GM18507 (cell line): ENCODE measurements at places on chromosomes 5 and 9.

DNA sequence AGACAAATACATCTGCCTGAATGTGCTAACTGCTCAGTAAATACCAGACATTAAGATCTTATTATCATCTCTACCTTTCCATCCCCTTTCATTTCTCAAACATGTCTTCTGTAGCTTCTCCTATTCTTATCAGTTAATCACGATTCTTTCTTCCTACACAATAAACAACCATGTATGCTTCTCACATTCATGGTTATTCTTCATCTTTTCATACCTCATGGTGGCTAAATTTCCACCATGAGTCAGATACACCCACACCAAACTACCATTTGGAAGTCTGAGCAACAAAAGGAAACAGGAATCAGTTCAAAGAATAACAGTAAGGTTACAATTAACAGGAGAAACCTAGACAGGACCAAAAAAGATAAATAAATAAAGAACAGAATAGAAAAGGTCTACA lies 7.7 kb downstream of the ZNF622 start:
- DNase-seq: no peak

- no peak for DNase-seq
These were observed 86.9 kb downstream of the NUDT12 start for GRCh38 chr5:103475629-103476240.

GRCh38 chr5:39427229-39427628 lies 2.4 kb upstream of the DAB2 start:
- DNase-seq: no peak

- no peak for DNase-seq
These were observed 23.9 kb upstream of the MYOT start for GRCh38 chr5:137843676-137844299.

DNA sequence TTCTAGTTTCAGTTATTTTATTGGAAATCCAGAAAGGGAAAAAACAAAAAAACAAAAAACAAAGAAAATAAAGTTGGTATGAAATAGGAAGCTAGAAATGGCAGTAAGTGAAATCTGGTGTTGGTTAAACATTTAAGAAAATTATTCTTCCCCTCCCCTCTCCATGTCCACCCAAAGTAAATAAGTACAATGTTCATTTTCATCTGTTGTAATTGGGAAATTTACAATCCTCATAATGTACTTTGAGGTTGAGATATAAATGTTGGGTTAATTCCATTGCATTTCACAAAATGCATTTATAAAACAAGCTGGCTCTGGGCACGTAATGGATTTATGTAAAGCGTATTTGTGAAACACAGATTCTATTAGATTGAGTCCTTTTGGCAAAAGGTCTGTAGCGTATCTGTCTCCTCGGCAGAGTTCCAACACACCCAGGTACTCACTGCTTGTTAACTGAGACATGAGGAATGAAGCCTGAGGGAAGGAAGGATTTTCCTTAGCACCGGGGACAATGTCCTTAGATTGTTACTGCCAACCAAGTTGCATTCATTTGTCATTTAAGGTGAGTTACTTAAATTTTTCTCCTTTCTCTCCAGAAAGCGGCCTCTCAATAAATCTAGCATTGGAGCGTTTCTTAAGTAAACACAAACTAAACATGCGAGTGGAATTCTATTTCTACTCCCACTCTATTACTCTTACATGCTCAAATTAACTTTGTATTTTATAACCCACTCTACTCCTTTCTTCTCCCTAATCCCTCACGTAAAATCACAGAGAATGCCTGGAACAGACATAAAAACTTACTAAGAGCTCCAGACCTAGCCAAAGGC lies 912.3 kb upstream of the WWC1 start:
- no peak for DNase-seq

- no peak for DNase-seq
These were observed 5.7 kb downstream of the MEGF10 start for GRCh38 chr5:127296321-127296720.

GRCh38 chr5:148993283-148993936 lies 69.5 kb downstream of the SH3TC2 start:
- no peak for DNase-seq

DNA sequence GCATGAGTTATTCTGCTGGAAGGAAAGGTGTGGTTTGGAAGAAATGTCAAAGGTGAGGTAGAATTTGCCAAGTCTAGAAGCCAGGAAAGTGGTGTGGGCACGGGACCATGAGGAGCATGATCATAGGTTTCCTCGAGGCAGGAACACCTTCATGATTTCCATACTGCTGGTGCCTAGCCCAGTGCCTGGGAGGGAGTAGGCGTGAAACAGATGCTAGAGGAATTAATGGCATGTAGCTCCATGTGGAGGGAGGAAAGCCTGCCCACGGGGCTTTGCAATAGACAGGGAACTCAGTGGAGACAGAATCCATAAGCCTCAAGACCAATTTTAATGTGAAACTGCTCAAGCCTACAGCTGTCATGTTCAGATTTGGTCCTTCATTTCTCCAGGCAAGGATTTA lies 35.1 kb downstream of the TTLL11 start:
- DNase-seq: no peak

- no peak for DNase-seq
These were observed 248.1 kb downstream of the PDE4D start for GRCh38 chr5:59645380-59645779.

DNA sequence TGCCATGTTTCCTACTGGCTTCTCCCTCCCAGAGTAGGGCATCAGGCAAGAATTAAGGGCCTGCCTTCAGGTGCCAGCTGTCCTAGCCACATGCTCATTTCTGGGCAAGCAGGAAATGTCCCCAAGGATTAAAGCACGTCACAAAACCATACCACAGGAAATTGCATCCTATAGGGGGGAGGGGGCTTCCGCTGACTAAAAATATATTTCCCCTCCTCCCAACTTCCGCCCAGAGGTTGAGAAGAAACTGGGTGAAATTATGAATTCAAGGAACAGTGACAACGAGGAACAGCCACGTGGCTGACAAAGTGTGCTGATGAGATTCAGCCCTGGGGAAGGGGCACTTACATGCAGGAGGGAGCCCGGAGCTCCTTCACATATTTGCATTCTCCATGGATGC lies 4.1 kb downstream of the HBEGF start:
- DNase-seq: peak; percentile 25

- no peak for DNase-seq
These were observed 30.4 kb downstream of the MTREX start for GRCh38 chr5:55338092-55338613.

DNA sequence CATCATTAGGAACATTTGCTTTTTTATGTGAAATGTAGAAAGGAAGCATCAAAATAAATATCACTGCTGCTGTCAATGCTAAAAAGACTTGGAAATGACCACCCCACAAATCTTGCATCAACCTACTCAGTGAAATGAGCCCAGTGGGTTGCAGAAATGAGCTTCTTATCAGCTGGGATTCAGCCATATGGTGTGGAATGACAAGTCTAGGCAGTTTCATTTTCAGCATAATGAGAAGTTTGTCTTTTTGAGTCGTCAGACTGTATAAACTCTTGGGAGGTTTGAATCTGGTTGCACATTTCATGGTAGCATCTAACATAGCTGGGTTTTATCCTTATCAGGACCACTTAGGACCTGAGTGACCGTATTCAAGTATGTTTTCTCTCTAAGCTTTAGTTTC lies 251.1 kb upstream of the PPP1R2B start:
- no peak for DNase-seq

DNA sequence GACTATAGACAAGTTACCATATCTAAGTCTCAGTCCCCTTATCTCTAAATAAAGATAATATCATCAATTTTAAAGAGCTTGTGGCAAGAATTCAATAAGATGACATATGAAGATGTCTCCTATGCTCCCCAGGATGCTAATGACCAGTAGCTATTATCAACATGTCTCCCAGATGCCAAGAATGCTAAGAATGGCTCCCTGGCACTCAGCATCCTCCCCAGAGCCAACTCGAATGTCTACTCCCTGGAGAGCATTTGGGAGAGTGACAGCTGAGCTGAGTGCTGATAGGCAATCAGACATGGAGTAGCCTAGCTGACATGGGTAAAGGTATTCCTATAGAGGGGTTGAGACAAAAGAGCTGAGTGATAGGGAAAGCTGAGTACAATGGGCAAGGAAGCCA lies 15.9 kb downstream of the P4HA2 start:
- no peak for DNase-seq

- no peak for DNase-seq
These were observed 826 bp downstream of the GPRIN1 start for GRCh38 chr5:176608937-176609723.

DNA sequence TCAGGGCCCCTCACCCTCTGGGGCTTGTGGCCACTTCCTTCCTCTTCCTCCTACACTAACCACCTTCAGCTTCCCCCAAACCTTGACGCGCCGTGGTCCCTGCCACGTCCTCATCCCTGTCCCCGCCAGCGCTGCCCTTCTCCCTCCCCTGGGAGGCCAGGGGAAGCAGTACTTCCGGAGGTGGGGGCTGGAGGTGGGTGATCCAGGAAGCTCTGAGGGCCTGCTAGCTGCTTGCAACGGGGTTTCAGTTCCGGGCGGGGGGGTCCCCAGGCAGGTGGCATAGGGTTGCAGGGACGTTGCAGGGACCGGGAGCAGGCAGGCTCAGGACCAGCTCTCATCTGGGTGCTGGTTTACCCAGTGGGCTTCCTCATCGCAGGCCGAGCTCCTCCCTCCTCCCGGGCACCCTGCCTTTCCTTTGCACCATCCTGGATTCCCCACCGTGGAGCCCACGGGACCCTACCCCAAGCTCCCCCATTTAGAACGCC lies 70.0 kb downstream of the RXRA start:
- peak; percentile 54 for DNase-seq

DNA sequence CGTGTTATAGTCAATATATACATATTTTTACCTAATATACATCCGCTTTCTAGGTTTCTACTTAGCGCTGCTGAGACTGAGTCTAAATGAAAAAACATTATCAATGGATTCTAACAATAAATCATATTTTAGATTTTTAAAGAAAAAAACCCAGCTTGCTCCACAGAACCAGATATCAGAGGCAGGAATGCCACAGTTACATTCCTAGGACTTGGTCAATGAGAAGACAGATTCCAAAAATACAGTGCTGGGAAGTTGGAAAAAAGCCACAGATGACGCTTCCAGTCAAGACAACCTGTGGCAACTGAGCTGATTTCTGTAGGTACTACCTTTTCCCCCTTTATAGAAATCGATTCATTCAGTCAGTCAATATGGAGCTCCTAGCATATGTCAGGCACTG lies 577 bp upstream of the CCDC112 start:
- DNase-seq: no peak

DNA sequence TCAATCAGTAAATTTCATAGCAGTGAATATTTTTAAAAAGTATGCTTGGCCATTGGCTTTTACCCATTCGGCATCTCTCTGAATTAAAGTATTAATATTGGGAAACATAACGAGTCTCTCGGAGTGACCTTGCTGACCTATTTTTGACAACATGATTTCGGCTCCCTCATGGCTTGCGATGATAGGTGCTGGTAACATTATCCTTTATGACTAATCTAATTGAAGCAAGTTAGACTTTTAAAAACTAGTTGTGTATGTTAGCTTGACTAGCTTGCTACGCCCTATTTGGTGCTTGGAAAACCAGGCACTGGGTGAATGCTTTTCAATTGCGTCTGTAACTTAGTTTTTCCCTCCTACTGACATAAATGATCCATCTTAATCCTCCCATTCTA lies 1.1 kb downstream of the ZNF366 start:
- no peak for DNase-seq

- DNase-seq: no peak
These were observed 992 bp downstream of the SETD9 start for GRCh38 chr5:56910210-56910965.

- no peak for DNase-seq
These were observed 584 bp downstream of the LMAN2 start for GRCh38 chr5:177350776-177351391.

DNA sequence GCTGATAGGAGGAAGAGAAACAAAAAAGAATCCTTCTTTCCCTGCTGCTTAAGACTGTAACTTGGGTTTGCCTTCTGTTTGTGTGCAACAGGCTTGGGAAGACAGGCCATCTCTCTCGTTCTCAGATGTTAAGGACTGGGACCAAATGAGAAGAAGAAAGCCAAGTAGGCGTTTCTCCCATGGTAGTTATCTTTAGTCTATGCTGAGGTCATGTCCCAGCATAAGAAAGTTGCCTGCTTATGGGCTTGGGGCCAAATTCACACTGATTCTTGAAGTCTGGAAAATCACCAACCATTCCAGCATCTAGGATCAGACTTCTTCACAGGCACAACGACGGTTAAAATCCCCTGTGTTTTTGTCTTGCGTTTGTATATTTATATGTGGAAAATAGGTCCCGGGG lies 44.2 kb upstream of the PALM2AKAP2 start:
- no peak for DNase-seq

- no peak for DNase-seq
These were observed 79.7 kb upstream of the ASTN2 start for GRCh38 chr9:117494401-117495090.

DNA sequence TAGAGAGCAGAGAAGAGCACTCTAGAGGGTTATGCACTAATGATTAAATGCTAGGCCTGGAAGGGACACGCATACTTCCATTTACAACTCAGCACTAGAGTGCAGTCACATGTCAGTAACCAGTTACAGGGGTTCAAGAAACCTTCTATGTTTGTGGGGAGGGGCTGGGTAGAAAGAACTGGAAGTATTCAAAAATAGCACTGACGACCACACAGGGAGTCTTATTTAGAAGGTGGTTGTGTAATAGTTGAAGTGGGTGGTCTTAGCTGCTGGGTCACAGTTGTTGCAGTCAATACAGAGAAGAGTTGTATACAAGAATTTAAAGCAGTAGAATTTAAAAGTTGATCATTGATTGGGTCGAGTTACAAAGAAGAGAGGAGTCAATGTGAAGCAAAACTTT lies 15.4 kb downstream of the AOPEP start:
- no peak for DNase-seq

- peak; percentile 25 for DNase-seq
These were observed 14.1 kb upstream of the SFXN1 start for GRCh38 chr5:175464074-175464941.

GRCh38 chr5:79702606-79703380 lies 13.2 kb downstream of the CMYA5 start:
- no peak for DNase-seq

- DNase-seq: no peak
These were observed 195.3 kb upstream of the NR4A3 start for GRCh38 chr9:99626426-99626825.

GRCh38 chr5:74243634-74244033 lies 396.9 kb downstream of the ENC1 start:
- DNase-seq: no peak

DNA sequence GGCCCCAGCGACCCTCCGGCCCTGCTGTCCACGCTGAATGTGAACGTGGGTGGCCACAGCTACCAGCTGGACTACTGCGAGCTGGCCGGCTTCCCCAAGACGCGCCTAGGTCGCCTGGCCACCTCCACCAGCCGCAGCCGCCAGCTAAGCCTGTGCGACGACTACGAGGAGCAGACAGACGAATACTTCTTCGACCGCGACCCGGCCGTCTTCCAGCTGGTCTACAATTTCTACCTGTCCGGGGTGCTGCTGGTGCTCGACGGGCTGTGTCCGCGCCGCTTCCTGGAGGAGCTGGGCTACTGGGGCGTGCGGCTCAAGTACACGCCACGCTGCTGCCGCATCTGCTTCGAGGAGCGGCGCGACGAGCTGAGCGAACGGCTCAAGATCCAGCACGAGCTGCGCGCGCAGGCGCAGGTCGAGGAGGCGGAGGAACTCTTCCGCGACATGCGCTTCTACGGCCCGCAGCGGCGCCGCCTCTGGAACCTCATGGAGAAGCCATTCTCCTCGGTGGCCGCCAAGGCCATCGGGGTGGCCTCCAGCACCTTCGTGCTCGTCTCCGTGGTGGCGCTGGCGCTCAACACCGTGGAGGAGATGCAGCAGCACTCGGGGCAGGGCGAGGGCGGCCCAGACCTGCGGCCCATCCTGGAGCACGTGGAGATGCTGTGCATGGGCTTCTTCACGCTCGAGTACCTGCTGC lies 839 bp downstream of the KCNV2 start:
- no peak for DNase-seq
